ENCODE measurements at places on chromosomes 4 and X.
A peak's percentile ranks its signal among the peaks of the same experiment; 100 is the strongest.

GRCh38 chrX:21870494-21870893, 14.7 kb downstream of the YY2 start:
- no peak for DNase-seq

DNA sequence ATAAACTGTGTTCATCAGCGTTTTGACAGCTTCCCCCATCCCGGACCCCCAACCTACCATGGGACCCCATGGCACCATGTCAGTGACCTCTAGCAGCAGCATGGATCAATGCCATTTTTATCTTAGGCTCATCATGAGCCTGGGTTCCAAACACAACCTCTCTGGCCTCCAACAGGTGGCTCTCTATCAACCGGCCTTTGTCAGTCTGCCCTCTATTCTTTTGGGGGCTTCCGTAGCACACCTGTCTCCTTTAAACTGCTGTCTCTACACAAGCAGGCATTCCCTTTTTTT, 721 bp upstream of the TMEM150C start:
- no peak for DNase-seq

GRCh38 chr4:128286474-128287058, 1.0 kb downstream of the PGRMC2 start:
- peak; percentile 22 for DNase-seq

DNA sequence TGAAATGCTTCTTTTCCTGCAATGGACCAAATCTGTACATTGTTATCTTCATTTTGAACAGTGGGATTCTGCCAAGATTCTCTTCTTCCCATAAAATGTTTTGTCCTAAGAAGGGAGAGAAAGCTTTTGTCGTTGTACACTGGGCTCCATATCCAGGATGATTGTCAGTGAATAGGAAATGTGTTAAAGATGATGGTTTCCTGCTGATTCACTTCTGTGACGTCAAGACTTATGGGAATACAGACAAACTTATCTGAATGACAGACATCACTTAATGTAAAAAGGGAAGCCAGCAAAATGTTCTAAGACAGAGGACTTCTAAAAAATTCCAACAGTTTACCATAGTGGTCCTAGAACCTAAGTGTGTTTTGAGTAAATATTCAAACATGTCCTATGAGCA, 53.7 kb upstream of the HPF1 start:
- no peak for DNase-seq

DNA sequence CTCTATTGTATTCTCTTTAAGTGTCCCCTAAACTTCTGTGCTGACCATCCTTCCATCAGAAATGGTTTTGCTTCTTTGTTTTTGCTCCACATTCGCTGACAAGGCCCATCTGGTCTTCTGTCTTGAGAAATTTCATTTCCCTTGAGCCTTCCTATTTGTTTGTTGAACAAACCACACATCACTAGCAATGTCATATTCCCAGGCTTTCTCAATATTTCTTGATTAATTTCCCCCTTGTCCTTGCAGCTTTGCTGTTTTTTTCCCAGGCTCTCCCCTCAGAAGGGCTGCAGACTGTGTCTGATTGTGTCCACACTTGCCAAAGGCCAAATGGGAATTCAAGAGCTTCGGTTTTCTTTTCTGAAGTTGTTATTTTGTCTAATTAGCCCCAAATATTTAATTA, 158.9 kb downstream of the MID1IP1 start:
- DNase-seq = no peak

GRCh38 chr4:58247792-58248191, 1137.6 kb upstream of the IGFBP7 start:
- no peak for DNase-seq

- DNase-seq = no peak
Observed at GRCh38 chrX:10030570-10030969, 63.4 kb downstream of the CLDN34 start.

DNA sequence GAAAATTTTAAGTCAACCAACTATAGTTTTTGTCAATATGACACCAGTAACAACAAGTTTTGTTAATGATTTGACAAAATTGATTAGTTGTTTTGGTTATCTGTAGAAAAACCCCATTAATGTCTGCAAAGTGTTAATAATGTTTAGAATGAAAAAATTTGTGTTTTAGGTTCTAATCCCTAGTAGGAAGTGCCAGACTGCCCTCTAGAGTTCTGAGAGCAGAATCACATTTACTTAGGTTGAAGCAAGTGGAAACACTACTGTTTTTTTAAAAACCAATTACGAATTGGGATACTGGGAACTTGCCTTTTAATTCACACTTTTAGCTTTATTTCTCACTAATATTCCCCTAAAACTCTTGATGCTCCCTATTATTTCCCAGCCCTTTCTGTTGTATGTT, 101.1 kb upstream of the CYLC1 start:
- no peak for DNase-seq

GRCh38 chrX:4185086-4185485, 471.6 kb upstream of the PRKX start:
- DNase-seq = no peak

GRCh38 chr4:71677568-71677967, 106.3 kb downstream of the GC start:
- no peak for DNase-seq

- DNase-seq = peak; percentile 34
Observed at GRCh38 chr4:123102897-123103471, 180.6 kb upstream of the NUDT6 start.

DNA sequence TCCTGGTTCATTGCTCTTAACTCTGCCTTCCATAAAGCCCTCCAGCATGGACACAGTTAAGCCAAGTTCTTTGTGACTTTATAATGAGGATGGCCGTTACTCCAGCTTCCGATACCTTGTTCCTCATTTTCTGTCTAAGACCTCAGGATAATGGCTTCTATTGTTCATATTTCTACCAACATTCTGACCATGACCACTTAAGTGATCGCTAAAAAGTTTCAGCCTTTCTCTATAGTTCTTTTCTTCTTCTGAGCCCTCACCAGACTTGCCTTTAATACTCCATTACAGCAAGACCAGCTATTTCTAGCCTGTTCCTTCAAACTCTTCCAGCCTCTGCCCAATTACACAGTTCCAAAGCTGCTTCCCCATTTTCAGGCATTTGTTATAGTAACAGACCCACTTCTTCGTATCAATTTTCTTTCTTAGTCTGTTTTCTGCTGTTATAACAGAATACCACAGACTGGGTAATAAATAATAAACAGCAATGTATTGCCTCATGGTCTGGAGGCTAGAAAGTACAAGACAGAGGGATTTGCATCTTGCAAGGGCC, 12.3 kb downstream of the RNF175 start:
- no peak for DNase-seq

- DNase-seq = no peak
Observed at GRCh38 chrX:153304988-153305736, 16.4 kb downstream of the PNMA6F start.

DNA sequence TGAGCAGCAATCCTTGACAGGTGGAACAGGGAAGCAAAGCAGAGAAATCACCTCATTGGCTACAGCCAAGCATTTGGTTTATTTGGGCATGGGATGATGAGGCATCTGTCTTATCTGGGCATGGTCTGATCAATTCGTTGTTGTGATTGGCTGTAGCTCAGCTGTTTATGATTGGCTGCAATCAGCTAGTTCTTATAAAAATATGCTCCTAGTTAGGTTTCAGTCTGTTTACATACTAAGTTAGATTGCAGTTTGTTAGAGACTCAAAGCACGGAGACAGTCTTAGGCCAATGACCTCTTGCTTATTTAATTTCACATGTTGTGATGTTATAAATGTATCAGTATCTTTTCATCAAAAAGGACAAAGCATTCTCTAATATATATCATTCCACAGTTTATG, 312.0 kb downstream of the PDGFC start:
- no peak for DNase-seq

DNA sequence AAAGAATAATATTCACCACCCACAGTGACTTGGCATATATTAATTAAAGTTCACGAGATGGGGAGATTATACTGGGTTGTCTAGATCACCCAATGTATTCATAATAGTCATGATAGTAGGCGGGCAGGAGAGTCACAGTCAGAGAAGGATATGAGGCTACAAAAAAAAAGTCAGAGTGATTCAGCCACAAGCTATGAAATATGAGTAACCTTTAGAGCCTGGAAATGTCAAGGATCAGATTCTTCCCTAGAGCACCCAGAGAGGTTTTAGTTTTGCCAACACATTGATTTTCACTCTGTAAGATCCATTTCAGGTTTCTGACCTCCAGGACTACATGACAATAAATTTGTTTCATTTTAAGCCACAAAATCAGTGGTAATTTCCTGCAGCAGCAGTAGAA, 501.9 kb downstream of the GABRG1 start:
- DNase-seq = no peak

DNA sequence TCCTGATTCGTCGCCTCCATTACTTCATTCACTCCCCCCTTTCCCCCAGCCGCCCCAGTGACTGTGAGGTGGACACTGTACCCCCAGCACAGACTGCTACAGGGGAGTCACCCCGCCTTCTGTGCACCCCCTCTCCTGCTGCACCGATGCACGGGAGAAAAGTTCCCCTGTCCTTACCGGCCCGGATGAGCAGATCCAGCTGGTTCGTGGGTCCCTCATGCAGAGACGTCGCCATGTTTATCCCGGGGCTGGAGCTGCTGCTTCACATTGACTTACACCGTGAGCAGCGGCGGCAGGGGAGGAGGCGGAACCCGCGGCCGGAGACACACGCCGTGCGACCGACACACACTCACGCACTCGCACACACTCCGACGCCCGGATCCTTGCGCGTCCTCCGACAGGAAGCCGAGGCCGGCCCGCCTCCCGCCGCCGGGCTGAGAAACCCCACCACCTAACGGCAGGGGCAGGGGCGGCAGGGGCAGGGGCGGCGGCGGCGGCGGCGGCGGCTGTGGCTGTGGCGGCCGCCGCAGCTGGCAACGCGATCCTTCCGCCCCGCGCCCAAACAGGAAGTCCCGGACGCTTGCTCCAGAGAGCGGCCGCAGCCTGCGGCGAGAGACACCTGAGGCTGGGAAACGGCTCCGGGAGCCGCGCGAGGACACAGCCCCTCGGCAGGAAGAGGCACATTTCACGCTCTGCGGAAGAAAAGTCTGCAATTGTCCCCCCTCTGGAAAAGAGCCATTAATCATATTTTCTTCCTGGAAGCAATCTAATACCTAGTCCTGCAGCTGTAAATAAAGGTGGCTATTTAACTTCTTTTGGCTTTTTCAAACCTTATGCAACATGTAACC, 68.6 kb downstream of the NOCT start:
- peak; percentile 81 for DNase-seq

- peak; percentile 23 for DNase-seq
Observed at GRCh38 chrX:78650906-78651437, 8.2 kb downstream of the RTL3 start.

DNA sequence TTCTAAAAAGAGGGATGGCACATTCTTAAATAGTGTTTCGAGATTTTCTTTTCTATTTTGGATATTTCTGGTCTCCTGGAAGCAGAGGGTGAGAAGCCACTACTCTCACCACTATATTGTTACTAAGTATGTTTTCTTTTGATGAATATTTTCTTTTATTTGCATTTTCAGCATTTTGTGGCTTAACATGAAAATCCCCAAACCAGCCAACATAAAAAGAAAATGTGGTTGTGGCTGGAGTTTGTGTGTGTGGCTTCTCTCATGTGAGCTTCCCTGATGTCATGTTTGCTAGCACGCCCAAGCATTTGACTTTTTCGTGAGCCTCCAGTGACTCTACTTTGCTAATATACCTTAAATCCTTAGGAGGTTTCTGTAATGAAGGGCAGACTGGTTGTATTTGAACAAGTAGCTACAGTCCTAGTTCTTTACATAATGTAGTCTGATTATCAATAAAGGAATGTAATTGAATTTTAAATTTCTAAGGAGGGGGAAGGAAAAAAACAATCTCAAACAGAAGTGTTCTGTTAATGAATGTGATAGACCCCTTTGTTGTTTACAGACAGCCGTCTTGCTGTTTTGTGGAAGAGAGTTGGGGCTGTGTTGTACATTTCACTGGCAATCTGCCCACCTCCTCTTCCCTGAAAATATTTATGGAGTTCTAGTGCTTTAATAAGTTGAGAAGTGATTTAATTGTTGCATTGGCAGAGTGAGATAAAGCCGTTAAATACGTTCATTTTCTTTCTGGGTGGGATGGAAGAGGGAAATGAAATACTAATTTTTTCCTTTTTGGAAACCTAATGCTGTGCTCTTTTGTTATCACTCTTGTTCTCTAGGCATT, 114.6 kb downstream of the ARHGAP10 start:
- peak; percentile 33 for DNase-seq

- no peak for DNase-seq
Observed at GRCh38 chr4:37268319-37268718, 23.8 kb downstream of the NWD2 start.

DNA sequence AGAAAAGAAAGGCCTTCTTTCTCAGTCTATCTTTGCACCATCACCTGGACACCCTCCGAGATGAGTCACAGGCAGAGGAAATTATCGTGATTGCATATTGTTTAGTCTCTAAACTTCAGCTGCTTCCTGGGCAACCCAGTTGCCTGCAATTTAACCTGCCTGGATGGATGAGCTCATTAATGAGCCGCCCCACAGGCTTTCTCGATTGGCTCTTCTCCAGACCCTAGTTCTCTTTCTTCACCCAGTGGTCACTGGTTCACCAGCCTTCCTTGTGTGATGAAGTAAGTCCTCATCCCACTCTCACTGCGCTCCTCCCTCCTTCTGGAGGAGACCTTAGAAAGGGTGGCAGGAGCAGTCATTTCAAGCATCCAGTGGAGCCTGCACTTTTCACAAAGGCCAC, 94.4 kb downstream of the SOWAHB start:
- no peak for DNase-seq

GRCh38 chrX:71612256-71612655, 6.1 kb downstream of the CXCR3 start:
- DNase-seq = no peak

GRCh38 chr4:55600640-55601039, 8.6 kb upstream of the PDCL2 start:
- DNase-seq = no peak

DNA sequence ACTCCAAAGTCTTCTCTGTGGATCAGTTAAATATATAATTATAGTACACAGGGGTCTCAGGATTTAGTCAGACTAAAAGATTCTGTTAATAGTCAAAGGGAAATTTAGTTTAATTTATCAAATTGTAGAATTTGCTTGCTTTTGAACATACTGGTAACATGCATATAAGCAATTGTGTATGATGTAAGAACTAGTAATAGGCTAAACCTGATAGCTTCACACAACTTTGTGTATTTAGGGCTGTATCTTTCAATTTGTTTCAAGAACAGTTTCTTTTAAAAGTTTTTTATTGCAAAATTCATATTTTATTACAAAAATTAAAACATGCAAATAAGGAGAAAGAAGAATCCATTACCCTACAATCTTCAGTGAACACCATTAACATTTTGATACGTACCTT, 99.5 kb downstream of the CPE start:
- DNase-seq = no peak

- DNase-seq = no peak
Observed at GRCh38 chr4:27861802-27862201, 1001.2 kb downstream of the STIM2 start.

DNA sequence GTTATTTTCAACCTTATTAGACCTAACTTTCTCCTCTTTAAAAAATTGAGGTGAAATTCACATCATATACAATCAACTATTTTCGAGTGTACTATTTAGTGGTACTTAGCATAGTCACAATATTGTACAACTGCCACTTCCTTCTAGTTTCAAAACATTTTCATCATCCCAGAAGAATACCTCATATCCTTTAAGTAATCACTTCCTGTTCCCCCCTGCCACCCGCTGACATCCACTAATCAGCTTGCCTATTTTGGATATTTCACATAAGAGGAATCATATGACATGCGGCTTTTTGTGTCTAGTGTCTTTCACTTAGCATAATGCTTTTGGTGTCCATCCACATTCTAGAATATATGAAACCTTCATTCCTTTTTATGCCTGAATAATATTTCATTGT, 10.0 kb upstream of the PPA2 start:
- DNase-seq = no peak

Measured in CD4-positive, alpha-beta T cell treated with Interferon alpha-2 for 1 hour (primary cell).